ENCODE measurements at places on chromosomes 2 and 18.

DNA sequence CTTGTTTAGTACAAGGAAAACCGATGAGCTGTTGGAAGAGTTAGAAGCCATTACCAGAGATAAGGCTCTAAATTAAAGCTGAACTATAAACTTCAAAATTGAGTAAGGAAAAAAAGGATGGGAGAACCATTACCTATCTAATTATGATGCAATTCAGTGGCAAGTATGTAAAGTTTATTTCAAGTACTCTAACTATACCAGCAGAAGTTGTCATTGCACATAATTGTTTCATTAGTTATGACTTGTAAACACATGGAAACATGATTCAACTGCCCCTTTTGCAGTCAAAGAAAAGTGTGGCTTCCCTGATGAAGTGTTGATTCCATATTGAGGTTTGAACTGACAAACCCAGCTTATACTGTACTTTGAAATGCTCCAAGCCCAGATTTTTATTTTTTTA lies 324.1 kb upstream of the KCNJ3 start:
- no peak for DNase-seq

DNA sequence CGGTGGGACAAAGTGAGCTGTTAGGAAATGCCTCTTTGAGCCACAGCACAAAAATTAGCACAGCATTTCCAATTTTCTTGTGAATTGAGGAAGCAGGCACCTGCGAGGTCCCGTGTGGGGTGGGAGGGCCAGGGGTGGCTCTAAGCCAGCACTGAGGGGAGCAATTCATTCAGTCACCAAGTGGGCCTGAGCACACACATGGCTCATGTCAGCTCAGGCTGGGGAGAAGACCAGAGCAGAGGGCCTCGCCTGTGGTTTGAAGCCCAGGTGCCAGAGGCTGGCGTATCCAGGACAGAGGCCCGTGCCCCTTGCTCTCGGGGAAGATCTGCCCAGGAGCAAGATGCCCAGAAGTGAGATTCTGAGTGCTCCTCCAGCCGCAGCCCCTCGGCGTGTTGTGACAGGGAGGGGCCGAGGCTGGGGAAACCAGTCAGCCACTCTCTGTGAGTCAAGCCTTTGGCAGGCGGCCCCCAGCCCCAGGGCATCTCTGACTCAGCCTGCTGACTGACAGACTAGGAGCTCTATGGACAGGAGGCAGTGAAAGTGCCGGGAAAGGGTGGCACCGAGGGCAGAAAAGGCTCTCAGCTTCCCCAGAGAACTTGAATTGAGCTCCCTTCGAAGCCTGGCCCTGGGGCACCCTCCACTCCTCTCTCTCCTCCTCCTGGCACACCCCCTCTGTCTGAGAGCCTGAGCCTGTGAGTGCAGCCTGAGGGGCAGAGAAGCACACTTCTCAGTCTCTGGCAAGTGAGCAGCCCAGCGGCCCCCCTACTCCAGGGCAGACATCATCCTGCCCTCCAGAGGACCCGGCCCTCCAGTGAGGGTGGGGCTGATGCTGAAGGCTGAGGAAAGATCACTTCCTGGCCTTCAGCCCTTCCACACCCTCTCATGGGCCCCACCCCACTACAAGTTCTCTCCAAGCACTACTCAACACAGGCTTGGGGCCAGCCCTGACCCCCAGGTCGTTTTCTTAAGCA lies 32.3 kb downstream of the CYP26B1 start:
- DNase-seq, result no peak

- no peak for DNase-seq
Observed at GRCh38 chr2:46277431-46278190, 19.6 kb upstream of the EPAS1 start.

DNA sequence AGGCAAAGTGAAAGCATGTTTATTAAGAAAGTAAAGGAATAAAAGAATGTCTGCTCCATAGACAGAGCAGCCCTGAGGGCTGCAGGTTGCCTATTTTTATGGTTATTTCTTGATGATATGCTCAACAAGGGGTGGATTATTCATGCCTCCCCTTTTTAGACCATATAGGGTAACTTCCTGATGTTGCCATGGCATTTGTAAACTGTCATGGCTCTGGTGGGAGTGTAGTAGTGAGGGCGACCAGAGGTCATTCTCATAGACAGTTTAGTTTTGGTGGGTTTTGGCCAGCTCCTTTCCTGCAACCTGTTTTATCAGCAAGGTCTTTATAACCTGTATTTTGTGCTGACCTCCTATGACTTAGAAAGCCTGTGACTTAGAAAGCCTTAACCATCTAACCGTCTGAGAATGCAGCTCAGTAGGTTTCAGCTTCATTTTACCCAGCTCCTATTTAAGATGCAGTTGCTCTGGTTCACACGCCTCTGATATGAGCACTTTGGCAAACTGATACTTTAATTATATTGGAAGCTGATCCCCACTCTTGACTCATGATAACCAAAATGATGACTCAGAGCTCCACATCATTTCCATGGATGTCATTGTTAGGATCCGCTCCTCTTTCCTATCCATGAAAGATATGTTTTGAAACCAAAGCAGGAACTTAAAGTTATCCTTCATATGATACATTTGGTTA lies 14.5 kb upstream of the ERMN start:
- no peak for DNase-seq
